AG09309 (cell line): ENCODE measurements at places on chromosomes 12 and 14.

GRCh38 chr14:46894476-46894875 is 242.9 kb upstream of the RPL10L start:
- no peak for DNase-seq

DNA sequence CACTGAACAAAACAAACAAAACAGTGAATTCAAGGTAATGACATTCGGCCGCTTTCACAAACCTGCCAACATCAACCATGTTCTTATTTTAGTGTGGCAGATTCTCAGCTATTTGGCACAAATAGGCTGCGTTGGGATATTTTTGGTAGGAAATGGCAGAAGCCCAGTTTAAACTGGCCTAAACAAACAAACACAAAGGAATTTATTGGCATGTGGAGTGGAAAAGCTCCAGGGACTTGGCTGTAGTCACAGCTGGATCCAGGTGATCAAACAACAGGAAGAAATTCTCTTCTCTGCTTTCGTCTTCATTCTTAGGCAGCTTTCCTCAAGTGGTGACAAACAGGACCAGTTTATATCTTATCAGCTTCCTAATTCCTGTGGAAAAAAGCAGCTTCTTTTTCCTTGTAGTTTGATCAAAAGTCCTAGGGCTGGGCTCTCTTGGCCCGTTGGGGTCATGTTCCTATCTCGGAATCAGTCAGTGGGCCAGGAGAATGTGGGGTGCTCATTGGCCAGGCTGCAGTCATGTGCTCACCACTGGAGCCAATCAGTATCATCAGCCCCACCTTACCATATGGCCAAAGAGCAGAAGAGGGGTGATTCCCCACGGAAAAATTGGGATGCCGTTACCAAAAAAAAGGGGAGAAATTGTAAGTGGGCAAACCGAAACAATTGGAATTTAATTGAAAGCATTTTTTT is 22.6 kb downstream of the C12orf75 start:
- DNase-seq, result no peak

- DNase-seq, result no peak
These were observed 195.5 kb downstream of the CACNA1C start for GRCh38 chr12:2248087-2248900.

GRCh38 chr12:12577786-12578185 is 15.1 kb upstream of the DUSP16 start:
- no peak for DNase-seq

GRCh38 chr12:106364261-106364660 is 6.7 kb downstream of the POLR3B start:
- DNase-seq, result no peak

DNA sequence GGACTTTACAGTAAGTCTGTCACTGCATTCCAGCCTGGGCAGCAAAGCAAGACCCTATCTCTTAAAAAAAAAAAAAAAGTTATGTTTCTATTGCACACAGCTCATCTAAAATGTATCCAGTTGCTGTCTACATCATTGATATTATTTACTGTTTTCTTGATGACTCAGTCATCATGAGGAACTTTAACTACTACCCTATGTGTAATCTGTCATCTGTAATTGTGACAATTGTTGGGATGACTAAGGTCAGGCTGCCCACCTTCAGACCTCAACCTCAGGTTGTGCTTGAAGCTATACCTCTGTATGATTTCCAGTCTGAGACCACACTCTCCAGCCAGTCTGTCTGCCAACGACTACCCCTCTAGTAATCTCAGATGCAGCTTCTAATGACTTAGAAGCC is 15.3 kb downstream of the PPP1R13B start:
- DNase-seq, result no peak

- no peak for DNase-seq
These were observed 228.0 kb downstream of the NELL2 start for GRCh38 chr12:44647917-44648690.

DNA sequence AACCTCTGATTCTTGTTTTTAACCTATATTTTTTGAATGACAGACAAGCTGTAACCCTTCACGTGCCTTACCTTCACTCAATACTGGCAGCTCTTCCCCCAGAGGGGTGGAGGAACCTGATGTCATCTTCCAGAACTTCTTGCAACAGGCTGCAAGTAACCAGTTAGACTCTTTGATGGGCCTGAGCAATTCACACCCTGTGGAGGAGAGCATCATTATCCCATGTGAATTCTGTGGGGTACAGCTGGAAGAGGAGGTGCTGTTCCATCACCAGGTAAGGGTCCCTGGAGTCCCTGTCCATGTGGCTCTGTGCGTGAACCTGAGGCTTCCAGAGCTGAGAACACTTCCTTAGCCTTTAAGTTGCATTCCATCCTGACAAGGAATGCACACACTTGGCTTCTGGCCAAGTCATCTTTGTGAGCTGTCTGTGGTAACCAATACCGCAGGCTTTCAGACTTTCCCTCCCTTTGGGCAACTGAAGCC is 22.7 kb downstream of the TRAFD1 start:
- no peak for DNase-seq

DNA sequence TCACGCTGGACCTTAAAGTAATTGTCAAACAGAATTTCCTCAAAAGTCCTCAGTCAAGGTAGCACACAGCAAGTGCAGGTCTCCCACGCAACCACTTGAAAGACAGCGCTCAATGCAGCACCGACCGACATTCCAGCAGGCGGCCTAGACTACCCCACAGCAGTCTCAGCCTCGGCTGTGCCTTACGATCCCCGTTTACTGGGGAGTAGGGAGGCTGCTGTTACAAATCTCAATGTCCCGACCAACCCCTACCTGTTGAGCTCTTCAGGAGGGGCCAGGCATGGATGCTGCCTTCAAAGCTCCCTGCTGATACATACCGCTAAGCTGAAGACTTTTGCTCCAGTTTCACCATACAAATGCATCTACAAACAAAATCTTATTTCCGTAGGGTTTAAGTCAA is 21.8 kb downstream of the VPS37B start:
- no peak for DNase-seq

GRCh38 chr14:101134161-101134631 is 230.7 kb upstream of the RTL1 start:
- DNase-seq, result no peak

- DNase-seq, result no peak
These were observed 207.4 kb upstream of the EEA1 start for GRCh38 chr12:93136253-93137055.

DNA sequence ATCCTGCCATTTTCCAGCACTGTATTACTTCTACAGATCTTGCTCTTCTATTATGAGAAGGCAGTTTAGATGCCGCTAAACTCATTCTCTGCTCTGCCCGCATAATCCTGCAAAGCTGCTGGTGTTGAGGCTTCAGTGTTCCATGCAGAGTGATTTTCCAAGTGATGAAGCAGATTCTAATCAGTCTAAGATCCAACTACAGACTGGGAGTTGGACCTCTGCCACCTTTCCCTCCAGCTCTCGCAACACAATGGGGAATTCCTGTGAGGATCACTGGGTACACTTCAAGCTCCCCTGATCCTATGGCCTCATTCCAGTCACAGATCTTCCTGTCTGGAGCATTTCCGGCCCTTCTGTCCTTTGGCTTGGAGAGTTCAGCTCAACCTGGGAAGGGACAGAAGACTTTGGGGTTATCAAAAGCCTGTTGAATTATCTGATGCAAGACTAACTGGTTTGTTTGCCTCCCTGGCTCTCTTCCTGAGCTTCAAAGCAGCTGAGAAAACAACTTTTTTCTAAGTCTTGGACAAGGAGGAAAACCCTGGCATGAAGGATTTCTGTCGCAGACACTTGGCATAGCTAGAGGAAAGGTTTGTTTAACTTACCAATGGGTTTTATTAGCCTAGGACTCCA is 333.9 kb downstream of the ZFP36L1 start:
- DNase-seq, result peak; percentile 74

- no peak for DNase-seq
These were observed 13.1 kb upstream of the GPR132 start for GRCh38 chr14:105078294-105078693.

GRCh38 chr12:68445824-68446223 is 113.7 kb upstream of the MDM1 start:
- no peak for DNase-seq

DNA sequence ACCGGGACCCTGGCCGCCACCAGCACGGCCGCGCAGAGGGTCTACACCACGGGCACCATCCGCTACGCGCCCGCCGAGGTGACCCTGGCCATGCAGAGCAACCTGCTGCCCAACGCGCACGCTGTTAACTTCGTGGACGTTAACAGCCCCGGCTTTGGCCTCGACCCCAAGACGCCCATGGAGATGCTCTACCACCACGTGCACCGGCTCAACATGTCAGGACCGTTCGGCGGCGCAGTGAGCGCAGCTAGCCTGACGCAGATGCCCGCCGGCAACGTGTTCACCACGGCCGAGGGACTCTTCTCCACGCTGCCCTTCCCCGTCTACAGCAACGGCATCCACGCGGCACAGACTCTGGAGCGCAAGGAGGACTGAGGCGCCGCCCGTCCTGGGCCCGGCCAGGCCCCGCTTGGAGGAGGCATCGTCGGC is 150.1 kb downstream of the EGLN3 start:
- no peak for DNase-seq

DNA sequence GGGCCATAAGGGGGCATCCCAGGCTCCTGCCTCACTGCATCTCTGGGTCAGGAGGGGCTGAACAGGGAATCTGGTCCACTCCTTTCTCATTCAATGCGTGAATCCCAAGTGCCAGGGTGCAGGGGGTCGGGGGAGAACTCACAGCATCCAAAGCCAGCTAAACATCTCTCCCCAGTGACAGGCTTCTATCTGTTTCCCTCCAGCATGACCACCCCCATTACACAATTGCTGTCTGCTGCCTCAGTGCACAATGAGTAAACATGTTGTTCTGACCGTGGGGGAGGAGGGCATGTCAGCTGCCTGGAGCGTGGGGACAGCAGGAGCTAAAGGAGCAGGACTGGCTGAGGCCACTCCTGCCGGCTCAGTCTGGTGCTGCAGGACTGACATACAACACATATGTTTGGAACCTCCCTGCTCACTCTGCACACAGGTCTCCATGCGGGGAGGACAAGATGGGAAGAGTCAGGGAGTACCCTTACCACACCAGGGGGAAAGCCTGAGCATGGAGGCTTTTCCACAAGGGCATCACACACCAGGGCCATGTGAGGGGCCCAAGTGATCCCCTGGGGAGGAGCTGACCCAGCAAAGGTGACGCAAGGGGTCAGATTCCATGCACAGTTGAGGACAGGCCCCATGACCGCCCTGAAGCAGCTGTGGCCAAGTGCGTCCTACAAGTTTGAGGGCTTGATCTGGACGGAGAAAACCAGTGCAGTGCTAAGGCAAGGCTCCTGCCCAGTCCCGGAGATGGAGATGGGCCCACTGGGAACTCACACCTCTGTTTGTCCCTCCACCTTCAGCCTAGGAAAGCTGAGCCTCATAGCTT is 1.4 kb downstream of the TNS2 start:
- DNase-seq, result no peak

GRCh38 chr12:49039421-49040363 is 20.9 kb downstream of the KMT2D start:
- DNase-seq, result no peak

- peak; percentile 43 for DNase-seq
These were observed 4.2 kb downstream of the BAG5 start for GRCh38 chr14:103558071-103558882.

GRCh38 chr12:24707334-24707733 is 241.6 kb downstream of the BCAT1 start:
- DNase-seq, result no peak

GRCh38 chr12:30796891-30797371 is 42.2 kb upstream of the CAPRIN2 start:
- no peak for DNase-seq

GRCh38 chr14:28097585-28097984 is 669.0 kb upstream of the FOXG1 start:
- no peak for DNase-seq

GRCh38 chr14:101456246-101457175 is 104.8 kb upstream of the DIO3 start:
- no peak for DNase-seq

GRCh38 chr14:25110106-25110505 is 60.2 kb upstream of the STXBP6 start:
- no peak for DNase-seq

GRCh38 chr12:66640691-66641460 is 38.0 kb downstream of the GRIP1 start:
- no peak for DNase-seq

DNA sequence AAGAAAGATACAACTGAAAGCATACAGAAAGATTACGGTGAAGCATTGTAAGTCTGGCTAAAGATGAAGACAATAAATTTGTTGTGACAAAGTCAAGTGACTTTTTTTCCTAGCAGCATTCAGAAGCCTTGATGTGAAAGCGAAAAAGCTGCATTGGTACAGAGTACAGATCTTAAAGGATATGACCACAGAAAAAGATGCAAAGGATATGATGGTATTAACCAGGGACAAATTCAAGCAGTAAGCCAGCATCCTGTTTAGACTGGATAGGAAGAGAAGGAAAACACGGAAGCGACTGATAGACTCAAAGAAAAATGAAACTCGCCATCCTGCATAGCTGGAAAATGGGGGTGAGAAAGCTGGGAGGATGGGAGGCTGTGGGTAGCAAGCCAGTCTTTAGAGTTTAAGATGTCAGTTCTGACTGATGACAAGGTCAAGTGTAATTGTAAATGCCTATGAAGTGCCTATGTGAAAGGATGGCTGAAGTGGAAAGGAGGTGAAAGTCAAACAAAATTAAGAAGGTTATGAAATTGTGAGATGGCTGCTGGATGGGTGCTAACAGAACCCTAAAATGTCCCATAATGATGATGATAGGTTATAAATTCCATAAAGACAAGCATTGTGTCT is 92.4 kb downstream of the PHLDA1 start:
- DNase-seq, result no peak

- DNase-seq, result no peak
These were observed 10.2 kb upstream of the LRRC10 start for GRCh38 chr12:69620921-69621320.

DNA sequence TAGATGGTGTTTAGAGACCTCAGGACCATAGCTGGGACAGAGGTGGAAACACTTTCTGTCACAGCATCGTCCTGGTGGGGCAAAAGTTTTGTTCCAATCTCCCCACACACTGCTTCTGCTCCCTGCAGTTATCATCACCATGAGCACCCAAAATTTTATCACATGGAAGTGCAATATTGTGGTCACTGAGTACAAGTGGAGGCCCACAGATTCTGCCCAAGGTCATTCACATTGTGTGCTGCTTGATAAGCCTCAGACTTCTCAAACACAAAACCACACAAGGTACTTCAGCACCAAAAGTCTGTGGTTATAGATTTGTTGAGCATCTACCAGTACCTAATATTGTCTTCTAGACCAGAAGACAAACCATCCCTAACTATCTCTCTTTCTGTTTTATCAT is 554 bp upstream of the KRT77 start:
- no peak for DNase-seq

- DNase-seq, result no peak
These were observed 5.7 kb downstream of the PAWR start for GRCh38 chr12:79685068-79685467.

- DNase-seq, result no peak
These were observed 4.3 kb downstream of the COQ10A start for GRCh38 chr12:56271031-56271430.

GRCh38 chr12:12907552-12907951 is 16.2 kb downstream of the GPRC5A start:
- DNase-seq, result no peak
